ENCODE measurements at places on chromosomes 6 and 20.

DNA sequence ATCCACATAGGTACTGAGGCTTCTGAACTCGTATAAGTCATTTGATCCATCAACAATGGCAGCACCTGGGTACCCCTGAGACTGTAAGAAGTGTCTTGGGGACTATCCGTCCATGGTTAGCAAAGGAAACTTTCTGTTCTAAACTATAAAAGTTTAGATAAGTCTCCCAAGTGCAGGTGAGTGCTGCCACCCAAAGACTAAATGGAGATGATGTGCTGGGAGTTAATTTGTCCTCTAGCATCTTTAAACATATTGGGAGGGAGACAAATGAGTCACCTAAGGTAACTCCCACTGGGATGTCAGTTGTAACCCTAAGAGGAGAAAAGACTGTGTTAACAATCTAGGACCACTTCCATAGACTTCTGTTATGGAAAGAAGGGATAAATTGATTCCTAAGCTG is 6.2 kb downstream of the BEND6 start:
- no peak for DNase-seq

- DNase-seq: no peak
Measured at GRCh38 chr20:59004763-59005522, 2.1 kb downstream of the CTSZ start.

- no peak for DNase-seq
Measured at GRCh38 chr6:159788753-159789376, 537 bp downstream of the TCP1 start.

DNA sequence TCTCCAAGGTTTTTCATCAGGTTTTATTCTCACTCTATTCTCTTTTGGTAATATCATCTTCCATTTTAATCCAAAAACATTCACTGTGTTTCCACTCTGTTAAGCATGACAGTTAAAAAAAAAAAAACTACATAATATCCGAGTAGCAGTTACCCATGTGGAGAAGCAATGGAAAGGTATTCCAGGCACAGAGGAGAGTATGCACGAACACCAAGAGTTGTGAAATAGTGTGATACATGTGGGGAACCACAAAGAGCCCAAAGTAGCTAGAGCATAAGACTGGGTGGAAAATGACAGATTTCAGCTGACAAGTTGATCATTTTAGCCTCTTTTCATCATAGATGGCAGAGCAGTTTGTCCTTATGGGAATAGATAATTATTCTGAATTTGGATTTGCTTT is 19.9 kb upstream of the FBXL4 start:
- no peak for DNase-seq

DNA sequence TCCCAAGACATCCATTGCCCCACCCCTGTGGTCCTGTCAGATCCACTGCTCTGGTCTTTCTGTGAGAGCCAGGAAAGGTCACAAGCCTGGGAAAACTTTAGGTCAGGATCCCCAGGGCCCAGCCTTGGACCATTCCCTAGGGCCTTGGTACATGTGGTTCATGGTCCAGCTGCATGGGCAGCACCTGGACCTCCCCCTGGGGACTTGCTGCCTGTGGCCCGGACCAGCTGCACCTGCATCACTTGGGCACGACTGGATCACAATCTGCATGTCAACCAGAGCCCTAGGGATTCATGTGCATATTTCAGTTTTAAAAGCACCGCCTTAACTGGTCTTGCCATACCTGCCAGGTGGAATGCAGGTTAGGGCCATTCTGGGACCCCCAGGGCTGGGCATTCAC is 44.3 kb upstream of the MC3R start:
- DNase-seq: no peak

- peak; percentile 41 for DNase-seq
Measured at GRCh38 chr20:13231031-13231752, 10.1 kb downstream of the ISM1 start.

- DNase-seq: no peak
Measured at GRCh38 chr6:30547454-30547853, 8.8 kb downstream of the GNL1 start.

- peak; percentile 69 for DNase-seq
Measured at GRCh38 chr6:105592329-105592728, 189.4 kb upstream of the PREP start.

DNA sequence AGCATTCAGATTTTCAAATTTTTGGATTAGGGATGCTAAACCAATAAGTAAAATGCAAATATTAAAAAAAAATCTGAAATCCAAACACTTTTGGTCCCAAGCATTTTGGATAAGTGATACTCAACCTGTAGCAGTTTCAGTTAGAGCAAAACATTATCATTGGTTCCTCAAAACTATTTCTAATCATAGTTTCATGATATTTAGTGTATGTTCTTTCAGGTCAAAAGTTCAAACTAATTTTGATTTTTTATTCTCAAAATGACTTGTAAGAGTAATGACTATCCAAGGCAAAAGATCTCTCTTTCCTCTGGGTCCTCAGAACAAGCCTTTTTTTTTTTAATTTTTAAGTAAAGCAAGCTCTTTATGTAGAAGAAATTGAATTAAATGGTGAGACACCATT is 64.0 kb upstream of the TFB1M start:
- no peak for DNase-seq

- no peak for DNase-seq
Measured at GRCh38 chr6:135555550-135555949, 58.0 kb upstream of the AHI1 start.

DNA sequence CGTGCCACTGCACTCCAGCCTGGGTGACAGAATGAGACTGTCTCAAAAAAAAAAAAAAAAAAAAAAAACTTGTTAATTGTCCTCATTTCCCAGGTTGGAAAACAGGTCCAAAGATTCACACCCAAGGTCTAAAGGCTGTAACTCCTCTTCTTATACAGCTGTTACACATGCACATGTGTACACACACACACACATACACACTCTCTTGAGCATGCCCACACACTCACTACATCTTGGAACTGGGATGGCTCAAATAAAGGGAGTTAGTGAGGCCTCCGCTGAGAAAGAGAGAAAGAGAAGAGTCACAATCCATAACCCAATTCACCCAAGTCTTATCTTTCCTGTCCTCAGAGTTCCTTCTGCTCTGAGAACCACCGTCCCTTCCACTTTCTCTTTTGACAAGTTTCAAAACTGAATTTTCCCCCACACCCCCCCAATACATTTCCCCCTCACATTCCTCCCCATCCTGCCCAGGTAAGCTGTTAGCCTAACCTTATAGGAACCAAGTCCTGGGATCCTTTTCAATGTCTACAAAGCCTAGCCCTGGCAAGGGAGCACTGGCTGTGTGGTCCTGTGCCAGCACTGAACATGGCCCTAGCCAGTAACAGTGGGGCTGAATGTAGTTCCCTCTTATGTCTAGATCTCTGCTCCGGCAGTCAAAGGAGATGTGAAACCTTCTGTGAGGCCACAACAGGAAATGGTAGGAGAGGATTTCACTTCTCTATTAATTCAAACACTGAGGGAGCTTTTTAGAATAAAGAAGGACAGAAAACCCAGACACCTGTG is 3.2 kb upstream of the HLA-DMB start:
- DNase-seq: no peak

GRCh38 chr20:35572838-35573237 is 31.0 kb downstream of the ERGIC3 start:
- no peak for DNase-seq

DNA sequence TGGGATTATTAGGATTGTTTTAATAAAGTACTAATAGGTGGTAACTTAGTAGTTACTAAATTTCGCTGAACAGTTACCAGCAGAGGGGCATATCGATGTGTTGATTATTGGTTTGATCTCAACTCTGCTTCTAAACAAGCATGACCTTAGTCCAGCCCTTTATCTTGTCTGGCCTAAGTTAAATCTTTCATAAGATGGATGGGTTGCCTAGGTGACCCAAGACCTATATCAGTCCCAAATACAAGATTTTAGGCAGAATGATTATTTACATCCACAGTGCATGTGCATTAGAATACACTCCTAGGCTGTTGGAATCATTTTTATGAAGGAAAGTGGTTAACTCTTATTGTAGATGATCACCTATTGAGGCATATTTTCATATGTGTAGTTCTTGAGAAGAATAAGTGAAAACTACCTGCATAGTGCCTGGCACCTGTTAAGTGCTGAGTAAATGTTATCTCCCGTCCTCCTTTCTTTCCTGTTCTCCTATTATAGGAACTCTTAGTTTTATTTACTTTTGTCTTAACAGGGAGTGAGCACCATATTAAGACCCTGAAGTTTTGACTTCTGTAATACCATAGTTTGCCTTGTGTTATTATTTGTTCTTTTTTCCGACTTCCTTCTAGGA is 1.1 kb downstream of the HSF2 start:
- no peak for DNase-seq

GRCh38 chr6:151216804-151217203 is 23.0 kb upstream of the AKAP12 start:
- no peak for DNase-seq

DNA sequence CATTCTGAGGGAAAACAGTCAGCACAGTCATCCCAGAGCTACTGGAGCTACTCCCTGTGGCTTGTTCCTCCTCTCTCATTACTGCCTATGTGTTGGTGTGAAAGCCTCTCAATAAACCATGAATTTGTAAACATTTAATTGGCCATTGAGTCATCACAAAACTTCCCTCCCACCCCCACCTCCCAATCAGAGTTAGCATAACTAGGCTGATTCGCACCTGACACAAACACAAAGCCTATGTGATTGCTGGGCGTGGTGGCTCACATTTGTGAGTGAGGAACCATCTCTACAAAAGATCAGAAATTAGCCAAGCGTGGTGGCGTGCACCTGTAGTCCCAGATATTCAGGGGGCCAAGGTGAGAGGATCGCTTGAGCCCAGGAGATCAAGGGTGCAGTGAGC is 17.1 kb upstream of the SNTA1 start:
- no peak for DNase-seq

- no peak for DNase-seq
Measured at GRCh38 chr6:97275804-97276203, 7.2 kb downstream of the MMS22L start.

GRCh38 chr6:163380216-163380615 is 34.3 kb upstream of the QKI start:
- no peak for DNase-seq

DNA sequence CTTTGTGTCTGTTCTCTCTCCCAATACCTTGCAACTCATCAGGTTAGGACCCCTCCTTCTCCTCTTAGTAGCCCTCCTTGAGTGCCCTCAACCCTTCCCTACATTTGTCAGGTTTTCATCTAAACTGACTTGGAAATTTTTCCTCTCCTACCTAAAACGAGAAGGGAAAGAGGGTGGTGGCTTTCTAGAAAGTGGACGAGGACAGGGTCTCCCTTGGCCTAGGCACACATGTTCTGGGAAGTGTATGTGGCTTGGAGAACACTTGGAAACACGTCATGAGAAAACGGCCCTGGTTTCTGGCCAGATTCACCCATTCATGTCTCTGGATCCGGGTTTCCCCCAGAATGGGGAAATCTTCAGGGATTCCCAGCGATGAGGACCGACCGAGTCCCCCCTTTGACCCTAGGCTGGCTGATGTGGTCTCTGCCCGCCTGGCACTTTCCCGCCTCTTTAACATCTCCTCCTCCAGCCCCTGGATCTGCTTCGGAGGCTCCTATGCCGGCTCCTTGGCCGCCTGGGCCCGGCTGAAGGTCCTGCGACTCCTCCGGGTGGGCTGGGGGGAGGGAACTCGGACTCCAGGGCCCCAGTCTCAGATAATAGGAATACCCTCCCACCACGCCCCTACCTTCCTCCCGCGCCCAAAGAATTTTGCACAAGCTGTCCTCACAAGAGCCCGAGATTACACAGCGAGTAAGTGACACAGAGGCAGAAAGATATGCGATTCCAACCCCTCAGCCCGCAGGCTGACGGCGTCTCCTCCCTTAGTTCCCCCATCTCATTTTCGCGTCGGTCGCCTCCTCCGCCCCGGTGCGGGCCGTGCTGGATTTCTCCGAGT is 3.0 kb downstream of the PRSS16 start:
- no peak for DNase-seq

- no peak for DNase-seq
Measured at GRCh38 chr20:43590036-43590391, 723 bp upstream of the IFT52 start.

DNA sequence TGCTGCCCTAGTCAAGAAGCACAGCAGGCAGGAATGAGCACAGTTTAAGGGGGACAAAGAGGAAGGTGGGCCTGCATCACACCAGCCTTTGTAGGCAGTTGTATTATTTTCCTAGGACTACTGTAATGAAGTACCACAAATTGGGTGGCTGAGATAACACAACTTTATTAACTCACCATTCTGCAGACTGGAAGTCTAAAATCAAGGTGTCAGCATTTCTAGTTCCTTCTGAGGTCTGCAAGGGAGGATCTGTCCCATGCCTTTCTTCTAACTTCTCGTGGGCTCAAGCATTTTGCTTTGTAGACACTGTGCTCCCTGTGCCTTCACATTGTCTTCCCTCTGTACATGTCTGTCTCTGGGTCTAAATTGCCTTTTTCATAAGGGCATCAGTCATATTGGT is 488.5 kb upstream of the JARID2 start:
- DNase-seq: no peak

- DNase-seq: no peak
Measured at GRCh38 chr6:88662163-88662580, 301.2 kb downstream of the RNGTT start.
